ENCODE measurements at places on chromosomes 3 and 15.

DNA sequence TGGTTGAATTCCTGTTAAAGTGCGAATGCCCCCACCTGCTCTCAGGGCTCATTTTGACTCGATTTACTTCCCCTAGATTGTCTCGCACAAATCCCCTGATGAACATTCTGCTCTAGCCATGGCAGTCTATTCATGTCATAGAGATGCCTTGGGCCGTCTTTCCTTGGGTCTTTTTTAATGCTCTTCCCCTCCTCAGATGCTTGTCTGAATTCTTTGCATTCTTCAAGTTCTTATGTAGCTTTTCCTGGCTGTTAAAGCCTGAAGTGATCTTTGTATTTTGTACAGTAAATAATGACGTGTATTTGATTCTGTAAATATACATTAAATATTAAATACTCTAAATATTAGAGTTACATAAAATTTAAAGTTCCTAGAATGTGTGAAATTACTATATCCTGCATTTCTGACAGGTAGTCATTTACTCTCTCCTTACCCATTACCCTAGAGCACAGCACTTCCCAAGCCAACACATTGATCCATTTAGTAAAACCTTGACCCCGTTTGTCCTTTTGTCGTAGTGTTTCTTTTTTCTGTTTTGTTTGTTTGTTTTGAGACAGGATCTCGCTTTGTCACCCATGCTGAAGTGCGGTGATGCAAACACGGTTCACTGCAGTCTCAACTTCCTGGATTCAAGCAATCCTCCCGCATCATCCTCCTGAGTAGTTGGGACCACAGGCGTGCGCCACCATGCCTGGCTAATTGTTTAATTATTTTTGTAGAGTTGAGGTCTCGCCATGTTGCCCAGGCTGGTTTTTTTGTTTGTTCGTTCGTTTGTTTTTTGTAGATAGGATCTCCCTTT is 47.9 kb downstream of the YEATS2 start:
- DNase-seq = no peak

- DNase-seq = no peak
Observed at GRCh38 chr3:67765575-67765974, 111.2 kb upstream of the SUCLG2 start.

GRCh38 chr3:88954853-88955252 is 152.6 kb upstream of the EPHA3 start:
- no peak for DNase-seq

DNA sequence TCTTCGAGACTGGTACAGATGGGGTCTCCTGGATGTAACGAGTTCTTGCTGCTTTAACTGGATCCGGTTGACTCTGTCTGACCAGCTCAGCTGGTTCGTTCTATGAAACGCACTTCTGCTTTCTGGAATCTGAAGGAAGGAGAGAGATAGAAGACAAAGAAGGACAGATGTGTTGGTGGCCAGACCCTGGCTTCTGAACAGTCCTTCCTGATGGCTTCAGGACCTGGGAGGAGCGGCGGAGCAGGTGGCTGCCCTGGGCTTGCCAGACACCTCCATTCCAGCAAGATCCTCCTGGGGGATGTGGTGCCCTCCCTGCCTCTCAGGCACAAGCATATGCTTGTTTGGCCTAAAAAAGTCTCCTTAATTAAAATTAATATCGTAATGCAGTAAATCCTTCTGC is 99.9 kb downstream of the APBA2 start:
- DNase-seq = no peak

- DNase-seq = no peak
Observed at GRCh38 chr15:72353266-72353665, 22.5 kb downstream of the HEXA start.

GRCh38 chr3:196634224-196634623 is 5.3 kb upstream of the NRROS start:
- DNase-seq = no peak

All from activated CD4-positive, alpha-beta memory T cell treated with anti-CD3 and anti-CD28 coated beads for 36 hours (primary cell).